ENCODE measurements at places on chromosomes 16 and 17.

GRCh38 chr17:82524540-82524939 is 5.0 kb downstream of the FOXK2 start:
- DNase-seq = no peak

DNA sequence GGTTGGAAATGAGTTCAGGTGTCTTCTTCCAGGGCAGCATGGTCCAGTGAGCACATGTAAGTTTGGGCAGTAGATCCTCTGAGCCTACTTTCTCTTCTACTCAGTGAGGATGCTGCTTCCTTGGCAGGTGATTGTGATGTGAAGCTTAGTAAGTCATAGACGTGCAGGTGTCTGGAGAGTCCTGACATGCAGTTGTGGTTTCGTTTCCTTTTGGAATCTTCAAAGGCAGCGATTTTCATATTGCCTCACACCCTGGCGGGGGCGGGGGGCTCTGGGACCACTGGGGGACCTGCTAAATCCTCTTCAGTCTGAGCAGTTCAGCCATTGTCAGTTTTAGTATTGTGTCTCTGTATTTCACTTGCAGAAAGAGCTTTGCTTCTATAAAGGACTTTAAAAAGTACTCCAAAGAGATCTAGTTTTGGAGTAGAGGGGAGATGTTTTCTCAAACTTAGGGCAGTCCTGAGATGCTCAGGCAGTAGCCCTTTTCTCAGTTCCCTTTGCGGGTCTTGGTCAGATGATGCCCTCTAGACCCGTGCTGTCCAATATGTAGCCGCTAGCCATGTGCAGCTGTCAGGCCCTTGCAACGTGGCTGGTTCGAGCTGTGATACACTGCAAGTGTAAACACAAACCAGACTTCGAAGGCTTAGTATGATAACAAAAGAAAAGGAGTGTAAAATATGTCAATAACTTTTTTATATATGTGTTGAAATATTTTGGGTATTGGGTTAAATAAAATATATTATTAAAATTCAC is 4.0 kb upstream of the CDK5R1 start:
- DNase-seq = no peak

- no peak for DNase-seq
Observed at GRCh38 chr17:35879773-35880654, at the start of gene CCL5. Gene CCL5, minus strand, starts transcription at chr17:35880360.

DNA sequence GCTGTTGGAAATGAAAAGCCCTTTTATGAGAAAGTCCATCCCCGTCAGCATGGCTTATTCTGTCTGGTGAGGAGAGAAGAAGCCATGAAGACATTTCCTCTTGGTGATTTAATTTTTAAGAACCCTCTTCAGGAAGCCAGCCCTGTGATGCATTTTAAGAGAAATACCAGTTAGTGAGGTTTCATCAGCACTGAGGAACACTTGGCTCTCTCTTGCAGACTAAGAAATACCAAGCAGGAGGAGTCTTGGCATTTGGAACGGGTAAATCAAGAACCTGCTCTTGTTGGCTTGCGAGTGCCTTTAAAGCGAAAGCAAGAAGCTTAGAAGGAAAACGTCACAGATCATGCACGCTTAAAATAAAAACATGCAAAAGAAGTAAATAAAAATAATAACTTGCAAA is 17.5 kb downstream of the RAB11FIP3 start:
- DNase-seq = peak; percentile 27

DNA sequence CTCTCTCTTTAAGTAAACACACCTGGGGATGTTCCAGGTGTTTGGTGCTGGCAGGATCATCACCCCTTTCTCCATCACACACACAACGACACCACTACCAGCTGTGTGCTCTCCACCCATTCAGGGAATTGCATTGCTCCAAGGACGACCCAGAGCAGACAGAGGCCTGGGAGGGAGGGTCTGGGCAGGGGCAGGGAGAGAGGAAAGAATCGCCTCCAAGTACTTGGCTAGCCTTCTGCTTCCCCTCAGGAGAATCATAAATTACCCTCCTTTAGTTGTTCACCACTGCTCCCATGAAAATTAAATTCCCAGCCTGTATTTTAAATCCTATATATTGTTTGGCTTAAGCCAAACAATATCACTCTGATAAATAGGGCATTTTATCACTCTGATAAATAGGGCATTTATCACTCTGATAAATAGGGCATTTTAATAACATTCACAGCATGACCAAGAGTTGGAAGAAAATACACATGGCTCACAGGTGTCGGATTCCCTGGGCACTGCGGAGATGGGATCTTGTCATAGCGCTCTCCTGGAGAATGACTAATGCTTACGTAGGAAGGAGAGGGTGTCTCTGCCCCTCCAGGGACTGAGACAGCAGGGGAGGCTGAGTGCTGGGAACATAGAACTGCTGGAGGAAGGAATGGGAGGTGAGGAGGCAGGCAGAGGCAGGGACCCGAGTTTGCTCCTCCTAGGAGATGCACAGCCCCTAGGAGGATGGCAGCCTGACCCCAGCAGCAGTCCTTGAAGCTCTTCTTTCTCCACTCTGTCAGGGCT is 673.6 kb downstream of the HS3ST4 start:
- DNase-seq = no peak

GRCh38 chr17:6179017-6179416 is 108.8 kb downstream of the WSCD1 start:
- no peak for DNase-seq

DNA sequence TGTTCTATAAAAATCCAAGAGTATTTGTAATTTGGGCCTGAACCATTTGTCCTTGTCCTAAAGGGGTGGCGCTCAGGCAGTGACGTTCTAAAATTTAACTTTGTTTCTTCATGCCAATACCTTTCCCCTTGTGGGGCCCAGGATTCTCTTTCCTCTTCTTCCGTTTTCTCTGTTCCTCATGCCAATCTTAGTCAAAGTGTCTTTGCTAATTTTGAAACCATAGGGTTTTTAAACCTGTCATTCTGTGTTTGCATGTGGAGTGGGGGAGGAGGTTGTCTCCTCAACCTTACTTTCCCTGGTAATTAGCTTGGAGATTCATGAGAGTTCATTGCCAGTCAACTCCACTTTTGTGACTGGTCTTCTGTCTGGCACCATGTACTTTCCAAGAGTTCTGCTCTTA is 337.1 kb downstream of the MAF start:
- no peak for DNase-seq

DNA sequence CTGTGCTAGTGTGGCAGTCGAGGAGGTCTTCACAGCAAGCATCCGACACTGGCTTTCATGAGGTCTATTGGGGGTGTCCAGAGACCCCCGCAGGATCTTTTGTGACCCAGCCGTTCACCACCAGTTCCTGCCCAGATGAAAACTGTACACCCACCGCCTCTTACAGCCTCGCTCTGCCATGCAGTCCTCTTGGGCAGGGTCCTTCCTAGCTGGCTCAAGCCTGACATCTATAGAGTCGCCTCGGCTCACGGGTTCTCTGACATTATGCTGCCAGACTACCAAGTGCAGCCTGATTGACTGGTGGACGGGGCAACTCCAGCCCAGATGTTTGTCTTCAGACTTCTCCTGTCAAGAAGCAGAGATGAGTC is 14.6 kb upstream of the CLEC10A start:
- no peak for DNase-seq

DNA sequence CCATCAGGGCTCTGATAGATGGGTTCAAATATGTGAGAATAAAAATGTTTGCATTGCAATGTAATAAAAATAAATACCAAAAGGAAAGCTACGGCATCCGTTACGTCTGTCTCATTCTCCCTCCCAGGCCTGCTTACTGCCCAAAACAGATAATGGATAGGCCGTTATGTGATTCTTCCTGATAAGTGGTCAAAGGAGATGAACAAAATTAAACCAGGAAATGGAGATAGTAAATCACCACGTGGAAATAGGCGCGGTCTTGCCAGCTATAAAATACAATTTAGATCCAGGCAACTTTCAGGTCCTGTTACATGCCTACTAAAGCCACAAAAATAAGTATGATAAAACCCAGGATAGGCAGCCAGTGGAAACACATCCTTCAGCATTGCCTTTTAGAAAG is 49.5 kb upstream of the CCL1 start:
- DNase-seq = no peak

GRCh38 chr17:64599187-64599676 is 62.9 kb downstream of the SMURF2 start:
- no peak for DNase-seq

DNA sequence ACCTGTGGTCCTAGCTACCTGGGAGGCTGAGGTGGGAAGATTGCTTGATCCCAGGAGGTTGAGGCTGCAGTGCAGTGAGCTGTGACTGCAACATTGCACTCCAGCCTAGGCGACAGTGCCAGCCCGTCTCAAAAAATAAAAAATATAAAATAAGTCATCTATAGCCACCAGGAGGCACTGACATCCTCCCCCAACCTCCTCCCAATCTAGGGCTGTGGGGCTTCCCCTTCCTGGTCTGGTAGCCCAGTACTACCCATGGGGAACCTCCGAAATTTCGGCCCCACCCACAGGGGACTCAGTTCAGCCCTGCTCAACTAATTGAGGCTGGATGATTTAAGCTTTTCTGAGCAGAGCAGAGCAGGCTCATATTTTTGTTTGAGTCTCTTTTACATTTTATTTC is 3.2 kb downstream of the ZSCAN10 start:
- DNase-seq = no peak

Data from stromal cell of bone marrow (primary cell).